Glutamatergic neuron (in vitro differentiated cells): ENCODE measurements at places on chromosomes 12 and 14. TPM values are rescaled to one million over a fixed set of nuclear protein-coding genes. Genes with fewer than 3 reads are reported as not detected.

Gene TCL1B
- not detected for total RNA-seq

- H3K27ac ChIP-seq = no peak overlapping the region
- DNase-seq = no peak
- no peaks in the 10 kb centered on the region for H3K36me3 ChIP-seq
- no peak overlapping the region for H3K4me3 ChIP-seq
- H3K4me1 ChIP-seq = no peaks in the 10 kb centered on the region
Measured at GRCh38 chr12:87233671-87234070, 795.5 kb downstream of the C12orf50 start.

DNA sequence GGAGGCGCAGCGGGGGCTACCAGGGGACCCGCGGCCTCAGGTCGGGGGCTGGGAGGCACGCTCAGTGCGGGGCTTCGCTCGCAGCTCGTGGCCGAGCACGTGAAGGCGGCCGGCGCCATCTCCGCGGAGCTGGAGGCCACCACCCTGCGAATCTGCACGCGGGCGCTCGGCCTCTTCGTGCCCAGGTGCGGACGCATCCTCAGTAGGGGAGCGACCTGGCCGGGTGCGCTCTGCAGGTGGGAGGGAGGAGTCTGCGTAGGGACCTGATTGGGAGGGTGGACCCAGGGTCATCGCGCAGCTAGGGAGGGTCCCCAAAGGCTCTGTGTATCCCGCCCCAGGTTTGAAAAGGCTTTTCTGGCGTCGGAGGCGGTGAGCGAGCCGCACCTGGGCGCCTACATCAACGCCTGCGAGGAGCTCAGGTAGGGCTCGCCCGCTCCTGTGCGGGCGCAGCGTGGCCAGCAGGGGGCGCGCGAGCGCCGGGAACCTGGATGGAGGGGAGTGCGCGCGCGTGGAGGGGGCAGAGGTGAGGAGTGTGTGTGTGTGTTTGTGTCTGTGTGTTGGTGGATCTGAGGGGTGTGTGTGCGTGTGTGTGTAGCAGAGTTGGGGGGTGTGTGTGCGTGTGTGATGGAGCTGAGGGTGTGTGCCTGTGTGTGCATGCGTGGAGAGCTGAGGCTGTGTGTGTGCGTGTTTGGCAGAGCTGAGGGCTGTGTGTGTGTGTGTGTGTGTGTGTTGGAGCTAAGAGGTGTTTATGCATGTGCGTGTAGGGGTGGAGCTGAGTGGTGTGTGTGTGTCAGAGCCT, 10.3 kb downstream of the EXOC3L4 start:
- peak; percentile 85 for DNase-seq
- H3K4me3 ChIP-seq = peak overlapping the region; percentile 73
- H3K27ac ChIP-seq = peak overlapping the region; percentile 35
- H3K36me3 ChIP-seq = no peaks in the 10 kb centered on the region
- peaks cover 11% of the 10 kb centered on the region for H3K27me3 ChIP-seq
- H3K4me1 ChIP-seq = peaks cover 7% of the 10 kb centered on the region

DNA sequence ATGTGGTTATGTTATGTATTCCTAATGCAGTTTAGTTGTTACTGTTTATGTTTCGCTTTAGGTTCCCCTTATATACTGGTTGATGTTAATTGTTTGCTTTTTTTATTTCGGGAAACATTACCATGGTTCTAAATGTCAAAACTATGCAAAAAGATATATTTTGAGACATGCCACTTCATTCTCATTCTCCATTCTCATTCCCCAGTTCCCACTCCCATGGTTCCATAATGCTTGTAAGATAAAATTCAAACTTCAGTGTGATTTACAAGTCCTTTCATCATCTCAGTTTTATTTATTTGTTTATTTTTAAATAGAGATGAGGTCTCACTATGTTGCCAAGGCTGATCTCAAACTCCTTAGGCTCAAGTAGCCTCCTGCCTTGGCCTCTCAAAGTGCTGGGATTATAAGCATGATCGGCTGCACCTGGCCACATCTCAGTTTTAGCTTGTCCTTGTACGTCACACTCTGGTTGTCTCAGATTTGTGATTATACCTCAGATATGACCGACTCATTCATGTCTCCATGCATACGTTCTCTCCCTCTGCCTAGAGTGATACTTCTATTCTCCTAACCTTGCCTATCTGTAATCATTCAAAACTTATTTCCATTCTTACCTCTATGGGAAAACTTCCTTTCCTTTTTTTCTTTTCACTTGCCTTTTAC, 407.8 kb upstream of the RGS6 start:
- H3K36me3 ChIP-seq = no peaks in the 10 kb centered on the region
- H3K4me1 ChIP-seq = peaks cover 4% of the 10 kb centered on the region
- no peaks in the 10 kb centered on the region for H3K27me3 ChIP-seq

DNA sequence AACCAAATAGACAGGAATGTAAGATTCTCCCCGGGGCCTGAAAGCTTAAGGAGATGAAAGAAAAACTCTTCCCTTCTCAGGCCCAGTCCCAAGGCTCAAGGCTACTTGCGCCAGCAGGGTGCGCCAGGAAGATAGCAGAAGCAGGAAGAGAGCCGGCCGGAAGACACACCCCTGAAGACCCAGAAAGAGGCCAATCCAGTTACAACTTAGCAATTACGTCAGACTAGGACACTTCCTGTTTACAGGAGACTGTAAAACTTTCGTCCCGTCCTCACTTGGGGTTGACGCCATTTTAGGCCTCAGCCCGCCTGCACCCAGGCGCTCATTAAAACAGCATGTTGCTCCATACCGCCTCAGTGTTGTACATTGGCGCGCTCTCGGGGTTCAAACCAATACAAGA, 9.4 kb downstream of the COX16 start:
- no peak overlapping the region for H3K27ac ChIP-seq
- no peak overlapping the region for H3K4me3 ChIP-seq
- H3K4me1 ChIP-seq = peaks cover 6% of the 10 kb centered on the region
- peaks cover 8% of the 10 kb centered on the region for H3K36me3 ChIP-seq
- peaks cover 2% of the 10 kb centered on the region for H3K27me3 ChIP-seq
- DNase-seq = no peak

DNA sequence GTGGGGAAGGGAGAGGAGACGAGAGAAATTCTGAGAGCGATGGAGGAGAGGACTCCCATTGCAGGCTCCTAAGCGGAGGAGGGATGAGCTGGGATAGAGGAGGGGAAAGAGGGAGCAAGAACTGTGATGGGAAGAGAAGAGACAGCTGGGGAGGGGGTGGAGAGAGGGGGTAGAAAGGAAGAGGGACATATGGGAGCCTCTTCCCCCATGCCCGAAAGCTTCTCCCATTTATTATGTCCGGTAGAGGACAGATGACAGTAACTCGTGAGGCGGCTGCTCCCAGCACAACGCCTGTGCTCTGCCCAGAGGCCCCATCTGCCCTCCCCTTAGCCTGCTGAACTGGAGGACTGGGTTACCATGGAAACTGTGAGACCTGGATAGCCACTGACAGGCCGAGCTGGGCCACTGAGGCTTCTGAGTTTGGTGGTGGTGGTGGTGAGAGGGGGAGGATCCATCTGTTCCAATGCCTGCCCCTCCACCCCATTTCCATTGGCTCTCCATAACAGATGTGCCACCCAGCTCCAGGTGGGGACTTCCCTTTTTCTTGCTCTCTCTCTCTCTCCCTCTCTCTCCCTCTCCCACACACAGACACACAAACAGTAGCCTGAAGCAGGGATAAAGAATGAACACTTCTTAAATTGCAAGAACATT, 8.3 kb downstream of the CPNE6 start:
- H3K4me1 ChIP-seq = peaks cover 52% of the 10 kb centered on the region
- H3K27me3 ChIP-seq = peaks cover 32% of the 10 kb centered on the region
- H3K36me3 ChIP-seq = no peaks in the 10 kb centered on the region
- DNase-seq = peak; percentile 88

DNA sequence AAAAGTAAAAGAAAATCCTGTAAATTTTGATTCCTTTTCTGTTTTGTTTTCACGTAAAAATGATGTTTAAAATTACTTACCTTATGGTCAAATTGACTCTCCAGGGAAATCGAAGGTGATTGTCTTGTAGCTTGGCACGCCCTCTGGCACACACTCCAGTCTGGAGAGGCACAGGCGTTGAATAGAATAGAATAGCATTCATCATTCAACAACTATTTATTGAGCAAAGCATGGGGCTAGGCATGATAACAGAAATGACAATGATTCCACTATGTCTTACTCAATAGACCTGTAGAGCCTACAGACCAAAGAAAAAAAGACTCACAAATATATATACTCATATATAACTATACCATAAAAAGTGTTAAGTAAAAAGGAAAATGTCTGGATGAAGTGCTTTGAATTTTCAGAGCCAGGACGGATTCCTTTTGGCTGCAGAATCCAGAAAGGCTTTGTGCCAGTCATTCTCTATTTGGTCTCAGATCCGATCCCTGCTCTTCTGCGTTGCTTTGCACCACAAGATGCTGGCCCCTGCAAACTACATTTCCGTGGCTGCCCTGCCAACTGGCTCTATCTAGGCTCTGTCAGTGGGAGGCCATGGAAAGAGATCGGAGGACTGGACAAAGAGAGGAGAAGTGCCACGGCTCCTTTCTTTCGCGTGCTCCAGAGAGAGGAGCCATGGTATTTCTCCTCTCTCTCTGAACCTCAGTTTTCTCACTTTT, 231.8 kb downstream of the CRADD start:
- DNase-seq = no peak
- H3K4me3 ChIP-seq = no peak overlapping the region
- no peak overlapping the region for H3K27ac ChIP-seq
- no peaks in the 10 kb centered on the region for H3K27me3 ChIP-seq
- peaks cover 7% of the 10 kb centered on the region for H3K4me1 ChIP-seq
- no peaks in the 10 kb centered on the region for H3K36me3 ChIP-seq

- H3K4me1 ChIP-seq = peaks cover 6% of the 10 kb centered on the region
- peaks cover 2% of the 10 kb centered on the region for H3K27me3 ChIP-seq
- no peak for DNase-seq
- H3K27ac ChIP-seq = no peak overlapping the region
Measured at GRCh38 chr12:97005174-97005573, 98.1 kb downstream of the NEDD1 start.

DNA sequence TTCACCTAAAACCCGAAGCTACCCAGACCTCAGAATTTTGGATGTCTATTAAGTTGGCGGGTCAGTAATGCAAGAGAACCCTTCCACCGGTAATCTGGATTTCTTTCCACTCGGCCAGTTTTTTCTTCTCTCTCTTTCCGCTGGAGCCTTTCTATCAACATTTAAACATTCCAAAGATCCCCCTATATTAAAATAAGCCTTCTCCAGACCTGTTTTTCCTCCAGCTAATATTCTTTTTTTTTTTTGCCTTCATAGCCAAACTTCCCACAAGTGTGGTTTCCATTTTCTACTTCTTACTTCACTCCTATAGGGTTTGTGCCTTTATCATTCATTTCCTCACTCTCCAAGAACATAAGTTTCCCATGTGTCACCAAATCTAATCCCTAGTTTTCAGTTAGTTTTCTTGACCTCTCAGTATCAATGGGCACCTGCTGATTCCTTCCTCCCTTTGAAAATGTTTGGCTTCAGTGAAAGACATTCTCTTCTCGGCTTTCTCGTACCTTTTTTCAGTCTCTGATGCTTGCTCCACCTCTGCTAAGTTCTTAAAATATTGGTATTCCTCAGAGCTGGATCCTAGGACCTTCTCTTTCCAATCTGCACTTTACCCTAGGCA, 583 bp upstream of the SDR39U1 start:
- peaks cover 7% of the 10 kb centered on the region for H3K4me1 ChIP-seq
- H3K36me3 ChIP-seq = no peaks in the 10 kb centered on the region
- DNase-seq = no peak
- H3K4me3 ChIP-seq = peak overlapping the region; percentile 91
- H3K27ac ChIP-seq = peak overlapping the region; percentile 99

DNA sequence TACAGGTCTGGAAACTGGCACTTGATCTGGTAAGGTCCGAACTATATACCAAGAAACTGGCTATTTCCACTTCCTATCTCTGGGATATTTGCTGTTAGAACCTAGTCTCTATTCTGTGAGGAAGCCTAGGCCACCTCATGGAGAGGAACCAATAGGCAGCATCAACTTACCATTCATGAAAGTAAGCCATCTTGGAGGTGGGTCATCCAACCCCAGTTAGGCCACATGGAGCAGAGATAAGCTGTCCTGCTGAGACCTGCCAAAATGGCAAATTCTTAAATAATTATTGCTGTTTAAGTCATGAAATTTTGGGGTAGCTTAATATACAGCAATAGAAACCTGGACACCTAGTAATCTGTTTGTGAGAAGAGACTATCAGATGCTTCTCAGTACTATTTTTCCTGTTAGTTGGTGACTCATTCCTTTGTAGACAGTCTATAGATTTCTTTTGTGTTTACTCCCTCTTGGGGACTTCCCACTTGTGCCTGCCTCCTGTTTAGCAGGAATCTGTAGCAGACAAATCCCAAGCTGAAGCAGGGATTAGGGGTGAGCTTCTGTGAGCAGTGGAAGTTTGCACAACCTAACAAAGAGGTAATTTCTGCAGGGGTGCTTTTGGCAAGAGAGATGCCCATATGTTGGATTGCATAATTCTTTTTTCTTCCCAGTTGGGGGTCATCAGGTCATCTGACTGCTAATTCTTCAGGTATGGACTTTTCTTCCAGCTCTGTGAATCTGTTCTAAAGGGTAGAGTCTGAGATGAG, 136.8 kb downstream of the IGF1 start:
- peak overlapping the region; percentile 31 for H3K27ac ChIP-seq
- H3K4me1 ChIP-seq = no peaks in the 10 kb centered on the region
- no peaks in the 10 kb centered on the region for H3K36me3 ChIP-seq
- no peak overlapping the region for H3K4me3 ChIP-seq
- no peaks in the 10 kb centered on the region for H3K27me3 ChIP-seq

Gene OAS1
- not detected for total RNA-seq

Gene RNF212B
- not detected for total RNA-seq

GRCh38 chr14:90332271-90332584, 487 bp upstream of the NRDE2 start:
- H3K4me3 ChIP-seq = peak overlapping the region; percentile 89
- H3K4me1 ChIP-seq = peaks cover 6% of the 10 kb centered on the region
- H3K27ac ChIP-seq = peak overlapping the region; percentile 93
- no peak for DNase-seq
- no peaks in the 10 kb centered on the region for H3K36me3 ChIP-seq

DNA sequence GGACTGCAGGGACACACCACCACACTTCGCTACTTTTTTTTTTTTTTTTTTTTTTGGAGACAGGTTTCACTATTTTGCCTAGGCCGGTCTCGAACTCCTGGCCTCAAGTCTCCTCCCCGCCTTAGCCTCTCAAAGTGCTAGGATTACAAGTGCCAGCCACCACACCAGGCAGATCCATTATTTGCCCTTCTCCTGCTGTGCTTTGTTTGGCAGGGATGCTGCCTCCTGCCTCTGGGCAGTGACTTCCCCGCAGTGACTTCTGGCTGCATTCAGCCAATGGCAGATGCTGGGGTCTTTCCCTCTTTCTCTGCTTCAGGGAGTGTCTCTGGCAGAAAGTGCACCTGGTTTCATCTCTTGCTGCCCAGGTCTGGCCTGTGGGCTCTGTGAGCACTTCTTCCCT, 6.7 kb upstream of the MORN3 start:
- peaks cover 2% of the 10 kb centered on the region for H3K27me3 ChIP-seq
- no peak overlapping the region for H3K27ac ChIP-seq
- DNase-seq = no peak

Gene CISTR
- total RNA-seq = not detected

Gene HOXC10
- total RNA-seq = not detected

GRCh38 chr12:117367006-117367638, 5.7 kb upstream of the NOS1 start:
- DNase-seq = peak; percentile 84
- no peaks in the 10 kb centered on the region for H3K4me1 ChIP-seq
- no peak overlapping the region for H3K4me3 ChIP-seq
- H3K27me3 ChIP-seq = peaks cover 18% of the 10 kb centered on the region
- H3K27ac ChIP-seq = no peak overlapping the region
- peaks cover 6% of the 10 kb centered on the region for H3K36me3 ChIP-seq

GRCh38 chr12:79555028-79555925, 135.5 kb downstream of the PAWR start:
- DNase-seq = no peak
- H3K36me3 ChIP-seq = no peaks in the 10 kb centered on the region

GRCh38 chr14:67987606-67988005, 168.0 kb downstream of the RAD51B start:
- H3K36me3 ChIP-seq = no peaks in the 10 kb centered on the region
- no peak for DNase-seq
- H3K4me3 ChIP-seq = no peak overlapping the region
- peaks cover 7% of the 10 kb centered on the region for H3K4me1 ChIP-seq
- peaks cover 1% of the 10 kb centered on the region for H3K27me3 ChIP-seq

Gene NANOG
- total RNA-seq = 1.3 TPM

Gene SARNP
- total RNA-seq = 98.7 TPM
